ENCODE measurements at places on chromosomes 6 and 20. TPM values are rescaled to one million over a fixed set of nuclear protein-coding genes. Genes with fewer than 3 reads are reported as not detected.

Gene SRMS
- total RNA-seq: not detected

GRCh38 chr6:85115376-85115775, 334.5 kb upstream of the NT5E start:
- no peaks in the 10 kb centered on the region for H3K36me3 ChIP-seq
- no peak for DNase-seq
- H3K27me3 ChIP-seq: no peaks in the 10 kb centered on the region
- H3K4me3 ChIP-seq: no peak overlapping the region
- H3K27ac ChIP-seq: no peak overlapping the region
- H3K4me1 ChIP-seq: no peaks in the 10 kb centered on the region

GRCh38 chr6:3429211-3429610, 27.6 kb downstream of the SLC22A23 start:
- H3K4me1 ChIP-seq: peaks cover 26% of the 10 kb centered on the region
- no peak for DNase-seq
- H3K4me3 ChIP-seq: no peak overlapping the region

Gene SLC17A2
- not detected for total RNA-seq
